Activated CD8-positive, alpha-beta memory T cell treated with anti-CD3 and anti-CD28 coated beads for 1 hour (primary cell): ENCODE measurements at places on chromosomes 13 and 19.

- DNase-seq, result no peak
These were observed 49.3 kb downstream of the IFT88 start for GRCh38 chr13:20616059-20616797.

DNA sequence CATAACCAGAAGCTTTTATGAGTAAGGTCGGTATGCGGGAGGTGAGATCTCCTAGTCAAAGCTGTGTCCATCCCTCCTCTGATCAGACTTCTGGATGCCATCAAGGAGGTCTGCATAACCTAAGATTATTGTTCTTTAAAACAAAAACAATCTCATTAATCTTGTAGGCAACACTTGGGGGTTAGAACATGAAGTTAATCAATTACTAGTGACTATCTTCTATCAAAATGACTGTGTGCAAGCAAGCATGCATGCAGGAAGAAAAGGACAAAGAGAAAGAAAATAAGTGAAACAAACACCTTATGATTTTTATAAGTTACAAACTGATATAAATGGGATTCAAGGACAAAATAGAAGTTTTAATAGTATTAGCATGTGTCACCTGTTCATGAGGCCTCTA lies 2435.9 kb upstream of the PCDH20 start:
- DNase-seq, result no peak

GRCh38 chr19:5646703-5647102 lies 23.8 kb downstream of the SAFB start:
- no peak for DNase-seq

DNA sequence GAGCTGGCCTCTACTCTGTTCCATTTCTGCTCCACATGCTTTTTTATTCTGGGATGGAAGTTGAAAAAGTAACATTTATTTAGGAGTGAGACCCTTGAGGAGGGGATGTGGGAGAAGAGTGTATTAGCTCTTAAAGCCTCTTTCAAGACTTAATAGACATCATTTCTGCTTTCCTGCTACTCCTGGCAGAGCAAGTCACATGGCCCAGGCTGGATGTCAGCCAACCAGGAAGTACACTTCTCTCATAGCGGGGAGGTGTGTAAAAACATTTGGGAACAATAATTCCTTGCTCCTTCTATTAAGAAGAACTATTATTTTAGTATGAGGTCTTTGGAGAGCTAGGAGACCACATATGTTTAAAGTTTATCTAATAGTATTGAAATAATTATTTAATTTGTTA lies 40.6 kb upstream of the FAM216B start:
- DNase-seq, result no peak

DNA sequence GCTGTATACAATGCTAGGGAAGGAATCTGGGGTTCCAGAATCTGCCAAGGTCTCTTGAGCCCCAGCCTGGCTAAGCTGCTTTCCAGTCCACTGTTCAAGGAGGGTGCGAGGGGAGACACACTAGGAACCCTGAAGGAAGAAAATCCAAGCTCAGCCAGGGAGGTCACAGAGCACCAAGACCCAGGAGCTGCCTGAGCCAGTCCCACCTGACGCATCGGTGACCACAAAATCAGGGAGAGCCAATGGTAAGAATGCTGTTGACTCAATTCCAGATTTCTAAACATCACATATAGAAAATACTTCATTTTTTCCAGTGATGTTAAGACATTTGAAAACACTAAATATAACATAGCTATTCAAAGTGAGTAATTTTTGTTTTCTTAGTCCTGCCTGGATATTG lies 50.1 kb downstream of the CEP89 start:
- no peak for DNase-seq

- no peak for DNase-seq
These were observed 16.4 kb downstream of the SLC27A1 start for GRCh38 chr19:17486545-17487240.

GRCh38 chr19:38852231-38853044 lies 2.7 kb upstream of the HNRNPL start:
- DNase-seq, result peak; percentile 39

DNA sequence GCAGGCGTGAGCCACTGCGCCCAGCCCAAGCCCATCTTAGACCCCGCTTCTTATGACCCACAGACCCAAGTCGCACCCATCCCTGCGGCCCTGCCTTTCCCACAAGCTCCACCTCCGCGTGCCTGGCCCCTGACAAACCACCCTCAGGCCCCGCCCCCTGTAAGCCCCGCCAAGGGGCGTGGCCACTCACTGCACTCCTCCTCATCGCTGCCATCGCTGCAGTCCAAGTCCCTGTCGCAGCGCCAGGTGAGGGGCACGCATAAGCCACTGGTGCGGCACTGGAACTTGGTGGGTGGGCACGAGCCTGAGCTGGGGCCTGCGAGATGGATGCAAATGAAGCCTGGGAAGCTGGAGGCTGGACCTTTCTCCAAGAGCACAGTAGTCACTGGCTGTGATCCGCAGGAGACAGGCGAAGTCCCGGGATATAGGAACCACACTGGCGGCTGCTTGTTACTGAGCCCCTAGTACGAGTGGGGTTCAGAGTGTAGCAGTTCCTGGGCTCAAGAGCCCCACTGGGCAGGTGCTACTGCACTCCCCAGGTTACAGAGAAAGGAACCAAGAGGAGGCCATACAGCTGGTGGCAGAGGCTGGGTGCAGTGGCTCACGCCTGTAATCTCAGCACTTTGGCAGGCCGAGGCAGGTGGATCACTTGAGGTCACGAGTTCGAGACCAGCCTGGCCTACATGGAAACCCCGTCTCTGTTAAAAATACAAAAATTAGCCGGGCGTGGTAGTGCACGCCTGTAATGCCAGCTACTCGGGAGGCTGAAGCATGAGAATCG lies 3.1 kb downstream of the CD320 start:
- DNase-seq, result no peak

DNA sequence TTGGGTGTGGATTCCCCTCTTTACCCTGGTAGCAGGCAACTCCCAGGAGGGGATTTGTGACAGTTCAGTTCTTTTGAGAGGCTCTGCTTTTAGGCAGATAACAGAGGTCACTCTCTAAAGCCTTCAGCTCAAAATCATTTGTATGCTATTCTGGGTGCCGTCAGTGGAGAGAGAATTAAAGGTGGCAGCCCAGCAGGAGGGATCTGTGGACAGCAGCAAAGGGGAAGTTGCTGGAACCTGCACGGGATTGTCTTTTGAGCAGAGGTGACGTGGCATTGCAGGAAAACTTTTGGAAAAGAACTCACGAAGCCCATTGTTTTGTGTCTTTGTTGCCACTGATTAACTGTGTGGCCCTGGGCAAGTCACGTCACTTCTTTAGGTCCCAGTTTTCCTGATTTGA lies 62.4 kb upstream of the C1QTNF9 start:
- DNase-seq, result no peak

- DNase-seq, result no peak
These were observed 80.8 kb downstream of the SHISA2 start for GRCh38 chr13:25971047-25971446.

DNA sequence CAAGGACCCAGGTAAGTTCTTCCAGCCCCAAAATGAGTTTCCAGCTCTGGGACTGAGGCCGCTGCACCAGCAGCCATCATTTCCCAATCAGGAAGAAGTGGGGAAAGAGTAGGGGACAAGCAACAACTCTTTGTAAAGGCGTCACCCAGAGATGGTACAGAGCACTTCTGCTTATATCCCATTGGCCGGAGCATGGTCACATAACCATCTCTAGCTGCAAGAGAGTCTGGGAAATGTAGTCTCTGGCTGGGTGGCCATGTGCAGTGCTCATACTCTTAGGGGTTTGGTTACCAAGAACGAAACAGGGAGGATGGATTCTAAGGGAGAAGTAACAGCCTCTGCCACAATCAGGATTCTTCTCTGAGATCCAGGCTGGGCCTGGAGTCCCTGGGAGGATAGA lies 26.3 kb downstream of the CKM start:
- DNase-seq, result no peak

DNA sequence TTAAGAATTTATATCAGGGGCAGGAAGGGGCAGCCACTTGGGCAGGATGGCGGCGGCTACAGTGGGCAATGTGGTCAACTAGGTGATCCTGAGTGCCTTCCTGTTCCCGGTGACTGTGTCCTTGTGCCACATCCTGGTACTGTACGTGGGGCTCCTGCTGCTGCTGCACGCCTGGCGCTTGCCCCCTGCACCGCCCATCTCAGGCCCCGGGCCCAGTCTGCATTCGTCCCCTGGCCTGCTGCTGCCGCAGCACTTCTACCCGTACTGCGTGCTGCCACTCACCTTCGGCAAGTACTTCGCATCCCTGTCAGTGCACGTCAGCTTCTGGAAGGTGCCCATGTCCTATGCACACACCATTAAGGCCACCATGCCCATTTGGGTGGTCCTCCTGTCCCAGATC lies 40.1 kb downstream of the IFT88 start:
- DNase-seq, result no peak

DNA sequence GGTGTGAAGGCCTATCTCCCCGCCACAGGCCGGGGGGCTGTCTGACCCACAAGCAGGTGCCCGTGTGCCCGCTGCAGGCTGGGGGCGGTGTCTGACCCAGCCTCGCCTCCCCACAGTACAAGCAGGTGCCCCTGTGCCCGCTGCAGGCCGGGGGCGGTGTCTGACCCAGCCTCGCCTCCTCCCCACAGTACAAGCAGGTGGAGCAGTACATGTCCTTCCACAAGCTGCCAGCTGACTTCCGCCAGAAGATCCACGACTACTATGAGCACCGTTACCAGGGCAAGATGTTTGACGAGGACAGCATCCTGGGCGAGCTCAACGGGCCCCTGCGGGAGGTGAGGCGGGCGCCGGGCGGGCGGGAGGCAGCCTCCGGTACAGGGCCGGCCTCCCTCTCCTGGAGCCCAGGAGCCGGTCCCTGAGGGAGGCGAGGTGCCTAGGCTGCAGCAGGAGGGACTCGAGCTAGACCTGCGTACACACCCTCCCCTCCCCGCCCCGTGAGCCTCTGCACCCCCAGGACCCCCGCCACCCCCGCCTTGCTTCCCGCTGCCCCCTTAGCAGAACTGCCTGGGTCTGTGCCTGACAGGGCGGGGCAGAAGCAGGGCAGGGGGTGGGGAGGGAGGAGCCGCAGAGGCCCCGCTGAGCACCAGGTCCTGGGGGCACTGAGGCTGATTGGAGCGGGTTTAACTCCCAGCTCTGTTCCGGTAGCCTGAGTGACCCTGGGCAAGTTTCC lies 20.6 kb downstream of the HCN2 start:
- DNase-seq, result no peak

GRCh38 chr13:29513002-29513980 lies 82.2 kb downstream of the SLC7A1 start:
- no peak for DNase-seq

GRCh38 chr19:9935506-9936325 lies 599 bp downstream of the OLFM2 start:
- DNase-seq, result no peak

DNA sequence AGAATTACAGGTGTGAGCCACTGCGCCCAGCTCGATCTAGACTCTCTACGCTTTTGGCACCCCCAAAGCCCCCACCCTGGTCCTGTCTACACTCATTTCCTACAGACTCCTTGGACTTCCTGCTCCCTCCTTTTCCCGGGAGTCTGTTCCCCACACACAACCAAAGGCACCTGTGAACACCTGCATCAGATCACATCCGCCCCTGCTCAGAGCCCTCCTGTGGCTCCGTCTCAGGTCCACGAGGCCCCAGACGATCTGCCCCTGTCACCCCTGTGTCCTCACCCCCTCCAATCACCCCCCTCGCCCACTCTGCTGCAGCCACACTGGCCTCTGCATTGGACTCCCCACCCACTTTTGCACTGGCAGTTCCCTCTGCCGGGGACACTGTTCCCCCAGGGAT lies 12.4 kb upstream of the PAK4 start:
- DNase-seq, result no peak

DNA sequence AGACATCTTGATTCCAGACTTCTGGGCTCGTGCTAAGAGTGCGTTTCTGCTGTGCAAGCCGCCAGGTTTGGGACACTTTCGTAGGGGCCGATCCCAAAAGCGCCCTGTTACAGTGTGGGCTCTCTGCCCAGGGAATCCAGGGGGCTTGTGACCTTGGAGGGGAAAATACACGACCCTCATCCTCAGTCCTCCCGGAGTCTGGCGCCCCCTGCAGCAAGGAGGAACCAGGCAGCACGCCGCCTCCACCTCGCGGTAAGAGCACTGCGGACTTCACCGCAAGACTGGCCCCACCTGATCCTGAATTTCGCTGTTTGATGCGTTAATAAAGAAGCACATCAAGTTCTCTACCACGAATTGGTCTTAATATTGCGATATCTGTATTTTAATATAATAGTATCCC lies 5.2 kb downstream of the POLRMT start:
- DNase-seq, result no peak

GRCh38 chr13:76738616-76739015 lies 147.6 kb downstream of the KCTD12 start:
- DNase-seq, result no peak

- DNase-seq, result no peak
These were observed 270.5 kb downstream of the DIAPH3 start for GRCh38 chr13:59893266-59893665.

DNA sequence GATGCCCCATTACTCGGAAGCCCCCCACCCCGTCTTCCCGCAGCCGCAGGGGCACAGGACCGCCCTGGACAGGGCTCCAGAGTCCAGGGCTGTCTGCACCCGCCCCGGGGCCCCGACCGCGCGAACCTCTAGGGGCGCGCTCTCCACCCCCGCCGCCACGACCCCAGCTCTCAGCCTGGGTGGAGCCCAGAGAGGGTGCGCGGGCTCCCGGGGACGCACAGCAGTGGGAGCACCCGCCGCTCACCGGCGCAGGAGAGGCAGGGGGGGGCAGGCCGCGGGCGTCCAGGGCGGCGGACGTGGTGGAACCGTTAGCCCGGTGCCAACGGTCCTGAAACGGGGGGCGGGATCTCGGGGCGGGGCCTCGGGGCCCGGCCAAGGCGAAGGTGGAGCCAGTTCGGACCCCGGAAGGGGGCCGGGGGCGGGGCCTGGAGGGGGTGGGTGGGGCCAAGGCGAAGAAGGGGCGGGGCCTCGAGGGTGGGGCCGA lies at the start of gene ATP8B3:
TSS of gene ATP8B3 (minus strand) at position 335 of the 484 bp plus-strand sequence. CDS start 540 bp downstream, outside the sequence.
- peak; percentile 64 for DNase-seq

DNA sequence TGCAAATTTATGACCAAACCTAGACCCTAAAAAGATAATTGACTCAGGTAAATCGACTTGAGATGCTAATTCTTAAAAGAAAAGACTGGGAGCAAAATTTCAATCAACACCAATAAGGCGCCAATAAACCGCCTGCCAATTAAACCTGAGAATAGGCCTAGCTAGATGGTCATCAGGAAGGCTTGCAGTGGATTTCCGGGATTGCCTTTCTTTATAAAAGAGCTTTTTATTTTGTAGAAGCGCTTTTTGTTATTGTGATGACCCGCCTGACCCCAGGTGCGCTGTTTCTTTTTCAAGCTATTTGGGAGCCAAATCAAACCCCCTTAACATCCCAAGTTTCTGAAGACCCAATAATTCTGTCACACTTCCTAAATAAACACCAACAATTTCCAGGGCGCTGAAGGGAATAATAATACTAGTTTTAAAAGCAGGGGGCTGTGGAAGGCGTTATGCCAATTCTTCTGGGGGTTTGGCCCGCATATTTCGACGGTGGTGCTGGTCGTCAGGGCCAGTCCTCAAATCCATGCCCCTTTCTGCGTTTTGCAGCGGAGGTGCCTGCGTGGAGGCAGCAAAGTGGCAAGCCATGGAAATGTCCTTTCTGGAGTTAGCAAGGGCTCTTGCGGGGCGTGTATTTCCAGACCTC lies 2.9 kb upstream of the ZIC5 start:
- DNase-seq, result no peak
